ENCODE measurements at places on chromosomes 13 and 19.
A peak's percentile ranks its signal among the peaks of the same experiment; 100 is the strongest.

DNA sequence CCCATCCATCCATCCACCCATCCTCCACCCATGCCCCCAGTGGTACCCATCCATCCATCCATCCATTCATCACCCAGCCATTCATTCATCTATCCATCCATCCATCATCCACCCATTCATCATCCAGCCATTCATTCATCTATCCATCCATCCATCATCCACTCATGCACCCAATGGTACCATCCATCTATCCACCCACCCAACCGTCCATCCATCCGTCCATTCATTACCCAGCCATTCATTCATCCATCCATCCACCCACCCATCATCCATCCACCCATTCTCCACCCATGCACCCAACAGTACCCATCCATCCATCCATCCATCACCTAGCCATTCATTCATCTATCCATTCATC lies 5.3 kb downstream of the PLPPR3 start:
- DNase-seq, result no peak

DNA sequence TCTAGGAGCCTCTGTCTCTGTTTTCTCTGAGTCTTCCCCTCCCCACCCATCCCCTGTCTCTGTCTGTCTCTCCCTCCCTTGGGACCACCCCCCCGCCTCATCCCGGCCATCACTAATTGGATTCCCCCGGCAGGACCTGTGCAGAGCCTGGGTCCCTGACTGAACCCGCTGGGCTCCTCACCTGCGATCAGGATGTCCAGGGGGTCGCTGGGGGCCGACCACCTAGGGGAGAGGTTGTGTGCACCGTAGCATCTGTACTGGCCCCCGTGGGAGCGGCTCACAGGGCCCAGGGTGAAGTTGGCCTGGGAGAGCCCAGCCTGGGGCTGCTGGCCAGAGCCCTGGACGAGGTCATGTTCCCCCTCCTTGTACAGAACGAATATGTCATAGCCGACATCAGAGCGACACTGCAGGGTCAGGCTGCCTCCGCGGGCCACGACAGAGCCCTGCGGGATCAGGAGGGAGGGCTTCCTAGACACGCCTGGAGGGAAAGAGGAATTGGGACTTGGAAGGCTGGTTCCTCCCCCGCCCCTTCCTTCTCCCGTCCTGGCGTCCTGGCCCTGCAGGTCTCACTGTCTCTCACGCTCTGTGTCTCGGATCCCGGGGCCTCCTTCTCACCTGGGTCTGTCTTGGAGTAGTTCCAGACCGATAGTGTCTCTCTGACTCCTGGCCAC lies 1.8 kb downstream of the LILRB5 start:
- no peak for DNase-seq

- DNase-seq, result no peak
Observed at GRCh38 chr19:43489310-43489709, 15.2 kb downstream of the PHLDB3 start.

DNA sequence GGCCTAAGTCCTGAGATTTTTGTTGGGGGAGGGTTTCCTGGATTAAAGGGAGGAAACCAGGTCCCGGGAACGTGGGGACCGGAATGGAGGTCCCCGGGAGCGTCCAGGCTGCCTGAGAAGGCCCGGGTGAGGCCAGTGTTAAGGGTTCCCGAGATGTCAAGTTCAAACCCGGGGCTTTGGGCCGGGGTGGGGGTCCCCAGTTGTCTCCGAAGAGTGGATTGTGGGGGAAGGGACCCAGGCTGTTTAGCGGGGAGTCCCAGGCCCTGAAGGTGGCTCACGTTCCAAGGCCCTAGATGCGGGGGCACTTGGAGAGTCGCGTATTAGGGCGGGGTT lies 262 bp downstream of the COX7A1 start:
- no peak for DNase-seq

GRCh38 chr13:90956031-90956430 lies 391.5 kb upstream of the MIR17HG start:
- no peak for DNase-seq

GRCh38 chr13:24032252-24032651 lies 128.3 kb upstream of the SPATA13 start:
- no peak for DNase-seq

GRCh38 chr13:59112221-59112718 lies 1051.5 kb downstream of the DIAPH3 start:
- no peak for DNase-seq

- no peak for DNase-seq
Observed at GRCh38 chr19:29614046-29614445, 8.0 kb downstream of the POP4 start.

- no peak for DNase-seq
Observed at GRCh38 chr13:48564056-48564455, 31.2 kb upstream of the RCBTB2 start.

DNA sequence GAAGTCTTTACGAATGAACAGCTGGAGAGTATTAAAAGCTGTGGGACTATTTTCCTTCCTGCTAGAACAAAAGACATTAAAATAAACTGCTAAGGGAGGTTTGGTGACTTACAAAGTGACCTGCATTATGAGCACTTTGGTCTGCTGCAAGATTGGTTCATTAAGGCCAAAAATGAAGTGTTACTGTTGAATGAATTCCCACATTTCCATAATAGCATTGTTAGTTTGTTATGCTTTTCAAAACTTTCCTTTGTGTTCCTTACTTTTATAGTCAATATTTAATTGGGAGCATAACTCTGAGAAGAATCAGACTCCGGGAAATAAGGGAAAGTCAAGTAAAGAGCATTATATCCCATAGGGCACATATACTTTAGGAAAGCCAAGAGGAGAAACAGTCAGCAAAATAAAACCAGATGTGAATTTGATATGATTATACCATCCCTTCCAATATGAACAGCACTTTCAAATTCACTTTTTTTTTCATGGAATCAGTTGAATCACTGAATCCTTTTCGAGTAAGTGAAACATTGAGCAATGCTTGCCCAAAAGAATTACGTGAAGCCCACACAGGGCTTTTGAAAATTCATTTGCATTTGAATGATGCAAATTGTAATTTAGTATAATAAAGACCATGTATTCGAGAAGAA lies 112.6 kb downstream of the KCTD12 start:
- DNase-seq, result no peak

- no peak for DNase-seq
Observed at GRCh38 chr13:43006893-43007631, 15.0 kb upstream of the EPSTI1 start.

GRCh38 chr13:28568286-28568685 lies 73.4 kb upstream of the FLT1 start:
- DNase-seq, result no peak

DNA sequence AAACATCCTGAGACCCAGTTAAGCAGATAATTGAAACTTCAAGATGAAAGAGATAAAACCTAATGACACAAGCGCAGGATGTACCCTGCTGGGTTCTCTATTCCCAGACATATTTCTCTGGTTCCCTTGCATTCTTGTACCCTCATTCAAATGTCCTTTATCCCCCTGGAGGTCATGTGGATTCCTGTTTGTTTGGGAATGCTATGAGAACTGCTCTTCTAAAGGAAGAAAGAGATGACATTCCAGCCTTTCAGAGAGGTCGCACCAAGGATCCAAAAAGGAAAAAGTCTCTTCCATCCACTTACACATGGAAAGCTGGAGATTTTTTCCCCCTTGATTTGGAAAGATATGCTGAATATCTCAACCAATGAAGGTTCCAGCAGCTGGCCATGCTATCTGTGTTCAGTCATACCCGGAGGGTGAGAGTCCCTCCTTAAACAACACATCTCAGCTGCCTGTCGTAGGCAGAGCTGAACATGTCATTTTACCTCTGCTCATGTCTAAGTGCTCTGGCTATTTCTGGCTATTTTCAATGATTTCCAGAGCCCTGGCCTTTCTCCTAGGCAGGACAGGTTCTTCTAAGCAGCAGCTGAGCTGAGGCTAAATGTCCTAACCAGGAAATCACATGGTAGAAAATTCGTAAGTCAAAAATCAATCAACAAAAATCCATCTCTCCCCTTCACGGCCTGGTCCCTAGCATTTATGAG lies 52.5 kb downstream of the C13orf42 start:
- no peak for DNase-seq

GRCh38 chr13:99217461-99218110 lies 16.9 kb downstream of the UBAC2 start:
- DNase-seq, result no peak

- DNase-seq, result peak; percentile 3
Observed at GRCh38 chr13:71290963-71291841, 575.8 kb downstream of the DACH1 start.

- no peak for DNase-seq
Observed at GRCh38 chr13:26855921-26856320, 95.3 kb upstream of the GPR12 start.

- no peak for DNase-seq
Observed at GRCh38 chr13:112056739-112057438, 10.1 kb upstream of the SOX1 start.

All from stimulated activated CD4-positive, alpha-beta T cell treated with anti-CD3 and anti-CD28 coated beads, Interleukin-12 subunit alpha, Interleukin-12 subunit beta, amount 100 ng/mL, for 4 hours (primary cell).